Stimulated activated CD4-positive, alpha-beta T cell treated with anti-CD3 and anti-CD28 coated beads, Interleukin-4, amount 100 ng/mL, for 4 hours (primary cell): ENCODE measurements at places on chromosomes 7 and 10.

DNA sequence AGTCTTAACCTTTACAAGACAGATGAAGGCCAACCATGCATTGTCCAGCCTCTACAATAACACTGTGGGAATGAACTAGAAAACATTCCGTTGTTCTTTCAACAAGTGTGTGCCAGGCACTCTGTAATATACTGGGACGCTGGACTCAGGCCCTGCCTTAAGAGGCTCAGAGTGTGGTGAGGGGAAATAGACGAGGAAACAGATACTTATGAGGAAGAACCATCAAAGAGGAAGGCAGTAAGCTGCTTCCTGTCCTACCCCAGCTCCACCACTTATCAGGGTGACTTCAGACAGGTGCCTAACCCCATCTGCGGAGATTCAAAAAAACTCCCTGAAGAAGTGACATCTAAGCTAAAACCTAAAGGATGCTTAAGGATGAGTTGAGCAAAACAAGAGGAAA lies 8.9 kb upstream of the TRIM8 start:
- no peak for DNase-seq

- no peak for DNase-seq
These were observed 1.2 kb upstream of the BRI3 start for GRCh38 chr7:98280296-98280695.

DNA sequence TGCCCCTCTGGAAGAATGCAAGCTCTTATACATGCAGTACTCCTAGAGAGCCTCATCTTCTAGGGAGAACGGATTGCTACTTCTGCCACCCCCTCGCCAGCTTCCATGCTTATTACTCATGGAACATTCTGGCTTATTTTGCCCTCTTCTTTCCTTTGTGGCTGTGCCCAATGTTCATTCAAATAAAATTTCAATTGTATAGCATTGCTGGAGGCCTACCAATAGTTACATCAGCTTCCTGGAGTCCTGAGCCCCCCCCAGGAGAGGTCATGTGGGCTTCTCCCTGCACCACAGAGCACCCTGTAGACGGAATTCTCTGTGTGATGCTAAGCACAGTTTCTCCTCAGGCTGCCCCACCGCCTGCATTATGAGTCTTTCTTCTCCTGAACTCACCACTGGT lies 1094.0 kb downstream of the KCNMA1 start:
- DNase-seq = no peak

GRCh38 chr10:86252079-86252478 lies 114.5 kb downstream of the GRID1 start:
- DNase-seq = no peak

DNA sequence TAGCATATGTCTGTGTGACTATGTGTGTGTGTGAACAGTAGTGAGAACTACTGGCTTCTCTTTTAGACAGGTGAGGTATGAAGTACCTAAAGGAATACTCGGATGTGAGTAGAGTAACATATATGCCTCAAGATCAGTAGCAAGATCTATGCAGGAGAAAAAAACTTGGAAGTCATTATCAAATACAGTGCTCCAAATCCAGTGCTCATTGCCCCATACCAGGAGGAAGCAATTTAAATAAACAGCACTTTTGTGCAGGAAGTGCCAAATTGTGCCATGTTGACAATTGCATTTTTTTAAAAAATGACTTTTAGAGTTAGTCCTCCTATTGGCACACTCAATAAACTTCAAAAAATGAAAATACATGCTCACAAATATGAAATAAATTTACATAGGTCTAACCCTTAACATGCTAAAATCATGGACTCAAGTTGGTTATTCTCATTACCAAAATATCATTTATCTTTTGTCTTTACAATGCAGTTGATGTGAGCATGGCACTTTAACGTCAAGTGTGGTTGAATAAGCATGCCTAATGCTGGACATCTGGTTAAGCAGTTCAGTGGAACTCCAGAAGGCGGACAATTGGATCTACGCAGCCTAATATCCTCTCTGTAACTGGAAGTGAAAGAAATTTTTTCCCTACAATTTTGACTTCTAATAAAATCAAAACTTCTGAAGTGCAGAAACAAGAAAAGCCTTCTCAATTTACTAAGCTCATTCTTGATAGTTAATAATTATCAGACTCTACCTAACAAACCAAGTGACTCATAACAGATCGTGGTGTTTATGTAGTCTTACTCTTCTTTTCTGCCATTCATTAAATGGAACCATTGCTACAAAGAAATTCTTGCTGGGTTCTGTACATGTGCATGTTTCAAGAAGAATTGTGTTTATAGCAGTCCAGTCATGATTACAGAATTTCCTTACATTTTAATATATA lies 195.2 kb downstream of the MDFIC start:
- DNase-seq = no peak

DNA sequence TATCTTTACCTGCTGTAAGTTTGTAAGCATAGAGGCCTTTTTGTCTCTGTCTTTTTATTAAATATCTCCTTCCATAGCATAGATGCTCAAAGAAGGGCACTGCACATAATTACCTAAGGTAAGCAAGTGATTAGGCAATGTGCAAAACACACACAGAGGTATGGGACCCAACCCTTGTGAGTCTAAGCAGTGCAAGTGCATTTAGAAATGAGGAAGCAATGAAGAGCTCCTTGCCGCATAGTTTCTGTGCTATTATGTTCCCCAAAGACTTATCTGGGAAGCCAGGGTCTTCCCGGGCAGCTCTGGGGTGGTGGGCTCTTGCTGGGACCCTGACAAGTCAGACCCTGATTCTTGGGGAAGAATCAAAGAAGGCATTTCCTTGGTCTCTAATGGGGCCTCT lies 13.5 kb upstream of the MGAM2 start:
- no peak for DNase-seq

GRCh38 chr10:90857635-90858460 lies at the start of gene HTR7:
Gene HTR7, minus strand, starts transcription at chr10:90858039. Its CDS starts 368 bp downstream, at chr10:90857671.
- DNase-seq = peak; percentile 65

GRCh38 chr10:21934307-21934706 lies 69.2 kb downstream of the DNAJC1 start:
- DNase-seq = no peak

GRCh38 chr10:101035916-101036702 lies 5.1 kb downstream of the SFXN3 start:
- no peak for DNase-seq

- no peak for DNase-seq
These were observed 78.2 kb upstream of the IFRD1 start for GRCh38 chr7:112372101-112372500.

GRCh38 chr7:93823621-93824020 lies 66.9 kb downstream of the TFPI2 start:
- DNase-seq = no peak

GRCh38 chr7:42877862-42878261 lies 34.0 kb downstream of the C7orf25 start:
- no peak for DNase-seq

GRCh38 chr10:6513476-6513875 lies 66.6 kb downstream of the PRKCQ start:
- peak; percentile 52 for DNase-seq

- peak; percentile 45 for DNase-seq
These were observed 300.4 kb upstream of the NFE2L3 start for GRCh38 chr7:25851332-25852210.
